ENCODE measurements at places on chromosomes 6 and 20.

GRCh38 chr20:10404023-10404628, 29.9 kb downstream of the MKKS start:
- DNase-seq = no peak

DNA sequence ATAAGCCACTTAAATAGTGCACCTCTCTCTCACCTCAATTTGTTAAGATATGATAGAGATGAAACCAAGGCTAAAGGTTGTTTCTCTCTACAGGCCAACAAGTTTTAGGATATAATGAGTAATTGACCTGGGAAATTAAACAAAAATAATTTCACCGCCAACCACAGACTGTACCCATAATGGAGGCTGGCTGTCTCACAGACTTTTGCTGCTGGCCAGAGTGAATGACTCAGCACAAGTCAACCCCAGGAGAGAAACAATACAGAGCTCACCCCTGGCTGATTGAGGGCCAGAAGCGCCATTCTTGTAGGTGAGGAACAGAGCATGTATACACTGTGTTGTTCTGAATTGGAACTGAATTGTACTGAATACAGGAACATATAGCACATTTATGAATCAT, 99.9 kb downstream of the CAP2 start:
- DNase-seq = no peak

DNA sequence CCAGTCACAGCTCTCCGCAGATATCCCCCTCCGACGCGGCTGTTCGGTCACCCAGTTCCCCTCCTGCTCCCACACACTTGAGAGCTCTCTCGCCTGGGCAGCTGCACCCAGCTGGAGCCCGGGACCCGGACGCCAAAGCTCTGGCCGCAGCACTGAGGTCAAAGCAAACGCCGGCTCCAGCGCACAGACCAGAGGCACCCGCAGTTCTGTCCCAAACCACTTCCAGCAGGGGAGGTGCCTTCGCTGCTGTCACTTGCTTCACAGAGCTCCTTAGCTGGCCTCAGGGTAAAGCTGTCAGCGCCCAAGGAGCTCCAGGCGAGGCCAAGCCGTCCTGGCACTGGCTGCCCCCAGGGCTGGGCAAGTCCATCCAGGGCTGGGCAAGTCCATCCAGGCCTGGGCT, 27.9 kb downstream of the SLC2A4RG start:
- no peak for DNase-seq

- no peak for DNase-seq
Observed at GRCh38 chr6:10140824-10141223, 274.1 kb downstream of the TFAP2A start.

DNA sequence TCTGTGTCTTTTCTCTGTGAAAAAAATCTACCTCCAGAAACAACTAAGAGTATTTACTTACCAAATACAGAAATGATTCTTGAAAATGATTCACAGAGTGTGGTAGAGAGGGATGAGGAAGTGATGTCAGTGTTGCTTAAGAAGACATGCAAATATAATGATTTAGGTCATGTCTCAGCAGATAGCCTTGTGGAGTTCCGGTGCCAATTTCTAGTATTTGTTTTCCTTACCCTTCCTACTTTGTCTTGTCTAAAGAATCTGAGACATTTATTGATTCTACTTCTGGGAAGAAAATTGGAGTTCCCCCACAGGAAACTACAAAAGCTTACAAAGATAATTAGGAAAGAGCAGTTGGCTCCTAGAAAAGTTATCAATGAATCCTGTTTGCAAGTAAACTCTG, 68.8 kb downstream of the GJA1 start:
- DNase-seq = peak; percentile 90

DNA sequence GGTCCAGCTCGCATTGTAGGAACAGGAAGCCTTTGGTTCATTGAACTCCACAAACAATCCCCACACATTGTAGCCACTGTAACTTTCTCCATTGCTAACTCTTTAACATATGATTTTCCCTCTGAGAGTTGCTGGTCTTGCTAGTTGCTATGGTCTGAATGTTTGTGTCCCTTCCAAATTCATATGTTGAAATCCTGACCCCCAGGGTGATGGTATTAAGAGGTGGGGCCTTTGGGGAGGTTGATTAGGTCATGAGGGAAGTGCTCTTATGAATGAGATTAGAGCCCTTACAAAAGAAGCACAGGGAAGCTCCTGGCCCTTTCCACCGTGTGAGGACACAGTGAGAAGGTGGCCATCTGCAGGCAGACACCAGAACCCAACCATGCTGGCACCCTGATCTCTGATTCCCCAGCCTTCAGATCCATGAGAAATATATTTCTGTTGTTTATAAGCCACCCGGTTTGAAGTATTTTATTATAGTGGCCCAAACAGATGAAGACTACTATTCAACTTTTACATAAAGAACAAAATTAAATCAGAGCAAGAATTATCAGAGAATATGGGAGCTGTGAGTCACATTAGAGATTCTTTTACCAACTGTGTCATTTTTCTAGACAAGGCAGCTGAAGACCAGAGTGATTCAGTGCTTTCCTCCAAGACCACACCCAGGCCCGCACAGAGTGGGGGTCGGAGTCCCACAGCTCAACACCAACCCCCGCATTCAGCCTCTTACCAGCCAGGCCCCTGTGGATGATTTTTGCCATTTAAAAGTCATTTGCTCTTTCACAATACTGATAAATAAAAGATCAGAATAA, 143.0 kb downstream of the SAMD5 start:
- peak; percentile 10 for DNase-seq

GRCh38 chr20:32404017-32404416, 45.9 kb downstream of the ASXL1 start:
- no peak for DNase-seq

DNA sequence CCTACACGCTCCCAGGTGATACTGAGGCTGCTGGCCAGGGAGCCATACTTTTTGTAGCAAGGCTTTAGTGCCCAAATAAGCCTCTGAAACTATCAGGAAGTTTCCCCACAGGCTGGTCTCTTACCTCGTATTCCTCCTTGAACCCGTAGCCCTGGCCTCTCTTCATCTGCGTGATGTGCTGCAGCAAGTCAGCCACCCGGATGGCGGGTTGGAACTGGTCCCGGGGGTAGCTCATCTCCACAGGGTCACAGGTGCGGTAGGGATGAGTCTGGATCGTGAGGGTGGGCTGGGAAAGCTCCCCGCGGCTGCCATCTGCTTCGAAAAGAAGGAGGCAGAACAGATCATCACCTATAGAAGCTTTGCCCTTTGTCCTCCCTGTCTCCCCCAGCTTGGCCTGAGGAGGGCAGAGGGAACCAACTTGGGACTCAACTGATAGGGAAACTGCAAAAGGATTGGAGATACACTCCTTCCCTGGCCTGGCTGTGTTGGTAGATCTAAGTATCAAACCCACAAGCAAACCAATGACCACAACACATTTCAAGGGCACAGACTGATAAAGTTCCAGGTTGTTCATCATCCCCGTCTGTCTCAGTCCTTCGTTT, 543.2 kb upstream of the CHD6 start:
- DNase-seq = no peak

DNA sequence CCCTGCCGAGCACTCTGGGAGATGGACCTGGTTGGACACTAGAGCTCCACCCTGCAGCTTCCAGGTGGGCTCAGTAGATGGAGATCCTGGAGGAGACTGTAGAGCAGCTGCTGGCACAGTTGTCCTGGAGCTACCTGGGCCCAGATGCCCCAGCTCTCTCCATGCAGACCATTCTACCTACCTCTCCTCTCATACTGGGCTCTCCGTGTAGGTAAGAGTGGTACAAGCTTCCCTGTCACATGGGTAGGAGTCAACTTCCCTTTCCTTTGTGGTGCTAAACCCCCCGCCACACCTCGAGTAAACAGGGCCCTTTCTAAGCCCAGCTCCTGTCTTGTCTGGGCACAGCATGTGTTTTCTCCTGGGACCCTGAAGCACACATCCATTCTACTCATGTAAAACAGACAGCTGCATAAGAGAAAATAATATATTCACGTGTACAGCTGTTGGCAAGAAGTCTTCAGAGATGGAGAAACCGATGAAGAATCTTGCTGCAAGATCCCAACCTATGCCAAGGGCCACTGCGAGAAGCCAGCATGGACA, 108.1 kb upstream of the DUSP22 start:
- no peak for DNase-seq

DNA sequence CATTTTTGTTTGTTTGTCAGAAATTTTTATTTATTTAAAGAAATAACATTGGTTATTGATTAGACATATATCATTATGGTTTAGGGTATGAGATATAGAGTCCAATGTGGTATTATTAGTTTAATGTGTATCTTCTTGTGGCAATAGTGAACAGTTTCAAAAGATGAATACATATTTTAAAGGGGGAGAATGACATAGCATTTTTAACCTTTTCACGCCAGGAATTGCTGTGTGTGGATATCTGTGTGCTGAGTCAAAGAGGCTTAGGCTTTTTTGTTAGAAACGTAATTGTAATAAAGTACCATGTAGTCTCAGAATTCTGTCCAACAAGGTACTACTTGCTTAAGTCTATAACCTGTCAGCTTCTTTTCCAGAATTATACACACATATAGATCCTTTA, 451.6 kb downstream of the ADGRB3 start:
- no peak for DNase-seq

- no peak for DNase-seq
Observed at GRCh38 chr20:49935746-49936152, 448 bp upstream of the RNF114 start.
